Spinal cord (tissue), 10 donors: ENCODE measurements at places on chromosomes 11 and 22.

DNA sequence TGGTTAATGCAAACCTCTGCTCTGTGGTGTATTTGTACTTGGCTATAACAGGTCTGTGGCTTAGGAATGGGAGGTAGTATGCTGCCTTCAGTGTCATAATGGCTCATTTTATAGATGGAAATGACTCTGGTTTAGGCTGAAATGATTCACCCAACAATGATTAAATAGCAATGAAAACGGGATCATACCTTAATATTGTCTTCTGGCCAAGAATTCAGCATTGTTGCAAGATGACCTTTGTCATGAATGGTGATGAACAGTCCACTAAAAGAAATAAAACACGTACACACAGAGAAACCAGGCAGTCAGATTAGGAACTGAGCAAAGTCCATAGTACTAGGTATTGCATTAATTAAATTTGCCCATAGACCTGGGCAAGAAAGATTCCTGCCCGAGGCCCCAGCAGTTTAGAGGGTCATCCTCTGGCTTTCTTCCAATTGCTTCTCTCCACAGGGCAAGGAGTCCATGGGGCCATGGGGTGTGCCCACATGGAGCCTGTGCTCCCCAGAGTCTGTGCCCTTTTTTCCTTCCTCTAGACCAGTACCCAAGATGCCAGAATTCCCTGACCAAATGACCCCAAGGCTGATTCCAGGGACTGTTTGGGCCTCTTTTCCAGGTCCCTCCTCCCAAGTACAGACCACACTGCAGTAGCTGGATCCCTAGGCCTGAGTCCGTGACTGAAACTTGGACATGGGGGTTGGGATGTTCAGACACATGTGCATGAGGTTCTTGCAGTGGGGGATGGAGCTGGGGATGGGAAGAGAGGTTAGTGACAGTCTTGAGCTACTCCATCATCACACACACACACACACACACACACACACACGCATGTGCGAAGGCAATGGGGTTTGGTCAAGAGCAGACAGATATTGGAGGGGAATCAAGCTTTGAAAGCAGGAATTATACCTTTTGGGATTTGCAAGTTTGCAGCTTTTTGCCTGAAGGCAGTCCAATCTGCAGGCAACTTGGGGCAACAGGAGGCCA is 134.2 kb downstream of the CCDC81 start:
- DNase-seq, result no peak

- no peak for DNase-seq
Observed at GRCh38 chr11:84909740-84910139, 717.4 kb downstream of the DLG2 start.

DNA sequence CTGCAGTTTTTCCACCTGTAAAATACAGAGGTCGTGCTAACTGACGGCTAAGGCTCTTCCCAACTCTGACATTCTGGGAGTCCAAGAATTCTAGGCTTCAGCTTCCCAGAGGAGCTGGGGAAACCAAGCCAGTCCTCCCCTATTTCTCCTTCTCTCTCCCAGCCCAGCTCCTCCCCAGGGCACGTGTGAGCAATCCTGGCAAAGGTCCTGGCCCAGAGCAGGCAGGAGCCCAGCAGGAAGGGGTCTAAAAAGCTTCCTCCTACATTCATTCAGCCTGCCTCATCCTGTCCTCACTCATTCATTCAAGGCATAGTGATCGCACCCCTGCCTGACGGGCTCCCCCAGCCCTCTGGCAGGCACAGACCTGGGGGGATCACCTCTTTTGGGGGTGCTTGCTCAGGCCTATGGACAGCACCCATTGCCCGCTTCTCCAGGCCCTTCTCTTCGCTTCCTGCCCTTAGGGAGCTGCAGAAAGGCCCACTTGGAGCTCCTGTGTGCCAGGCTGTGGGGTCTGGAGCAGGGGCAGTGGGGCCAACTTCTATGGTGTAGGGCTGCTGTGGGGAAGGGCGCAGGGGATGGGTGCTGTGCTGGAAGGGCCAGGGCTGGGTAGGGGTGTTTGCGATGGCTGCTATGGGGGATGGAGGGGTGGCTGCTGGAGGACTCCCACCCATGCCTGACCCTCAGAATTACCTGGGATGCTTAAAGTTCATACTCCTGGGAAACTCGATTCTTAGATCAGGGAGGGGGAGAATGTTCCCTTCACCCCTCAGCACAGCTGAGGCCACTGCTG is 9.8 kb downstream of the KCNC1 start:
- no peak for DNase-seq

DNA sequence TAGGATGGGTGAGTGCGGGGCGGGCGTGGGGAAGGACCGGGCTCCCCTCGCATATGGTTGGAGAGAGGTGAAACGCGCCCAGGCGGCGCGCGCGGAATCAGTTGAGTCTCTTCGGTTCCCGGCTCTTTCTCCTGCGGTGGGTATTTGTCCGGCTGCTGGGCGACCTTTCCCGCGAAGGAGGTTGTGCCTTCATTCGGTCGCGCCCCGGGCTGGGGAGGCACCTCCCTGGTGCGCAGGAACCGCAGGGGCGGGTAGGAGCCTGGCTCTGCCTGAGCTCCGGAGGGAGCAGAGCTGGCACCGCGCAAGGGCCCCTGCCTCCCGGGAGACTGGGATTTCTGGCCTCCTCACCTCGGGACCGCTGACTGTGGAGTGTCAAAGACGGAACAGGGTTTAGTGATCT is 27.5 kb downstream of the SAA4 start:
- no peak for DNase-seq

GRCh38 chr11:123107945-123108495 is 46.1 kb upstream of the HSPA8 start:
- no peak for DNase-seq

- DNase-seq, result no peak
Observed at GRCh38 chr11:33320016-33320813, 63.0 kb downstream of the HIPK3 start.

DNA sequence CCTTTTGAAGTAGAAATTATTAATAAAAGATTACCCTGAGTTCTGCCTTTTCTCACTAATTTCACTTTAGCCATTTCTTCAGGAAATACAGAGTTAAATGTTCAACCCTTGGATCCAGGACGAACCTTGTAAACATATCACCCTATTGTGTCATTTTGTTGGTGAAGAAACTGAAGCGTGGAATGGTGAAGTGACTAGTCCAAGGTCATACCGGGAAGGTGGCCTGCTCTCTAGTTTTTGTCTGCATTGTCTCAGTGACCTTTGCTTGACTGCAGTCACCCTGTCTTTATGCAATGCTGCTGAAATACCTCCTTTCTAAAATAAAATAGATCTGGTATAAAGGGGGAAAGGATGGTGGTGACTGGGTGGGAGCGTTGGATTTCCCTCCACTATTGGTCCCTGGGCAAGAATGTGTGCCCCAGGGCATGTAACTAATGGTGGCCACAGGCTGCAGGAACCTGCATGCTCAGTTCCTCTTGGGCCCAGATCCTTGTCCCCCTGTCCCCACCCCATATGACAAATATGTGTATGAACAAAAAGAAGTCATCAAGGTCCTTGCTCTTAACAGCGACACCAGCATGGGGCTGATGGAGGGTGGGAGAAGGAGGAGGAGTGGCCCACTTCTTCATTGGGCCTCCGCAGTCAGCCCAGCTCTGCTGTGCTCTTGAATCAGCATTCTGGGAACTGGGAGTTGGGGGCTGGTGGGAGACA is 977 bp upstream of the SORL1-AS1 start:
- no peak for DNase-seq

DNA sequence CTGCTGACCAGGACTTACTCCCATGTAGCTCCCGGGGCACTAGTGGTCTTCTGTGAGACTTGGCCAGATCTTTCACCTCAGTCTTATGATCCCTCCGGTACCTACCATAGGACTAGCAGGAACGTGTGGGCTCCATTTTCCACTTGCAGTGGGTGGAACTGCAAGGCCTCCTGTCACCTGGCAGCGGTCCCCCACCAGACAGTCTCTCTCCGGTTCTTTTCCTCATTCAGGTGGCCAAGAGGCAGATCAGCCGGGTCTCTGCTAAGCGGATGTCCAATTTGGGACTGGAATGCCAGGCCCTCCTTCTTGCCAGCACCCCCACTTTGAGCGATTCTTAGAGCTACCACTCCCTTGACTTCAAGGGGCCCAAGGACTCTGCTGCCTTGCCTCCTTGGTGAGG is 158.9 kb downstream of the NAV2 start:
- DNase-seq, result no peak

DNA sequence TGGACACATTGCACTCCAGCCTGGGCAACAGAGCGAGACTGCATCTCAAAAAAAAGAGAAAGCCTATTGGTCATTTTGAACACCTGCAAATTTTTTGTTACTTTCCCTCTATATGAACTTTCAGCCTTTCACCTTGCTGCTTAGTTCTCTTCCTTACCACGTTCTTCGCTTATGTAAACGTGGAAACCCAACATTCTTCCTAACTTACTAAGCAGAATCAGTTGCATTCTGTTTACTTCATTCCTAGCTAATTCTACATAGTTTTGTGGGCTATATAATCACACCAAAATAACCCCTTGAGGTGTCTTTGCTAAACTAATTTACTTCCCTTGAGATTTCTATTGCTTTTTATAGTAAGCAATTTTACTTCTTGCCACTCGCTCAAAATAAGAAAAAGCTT is 23.2 kb downstream of the MS4A4A start:
- DNase-seq, result no peak
